NB4 (cell line): ENCODE measurements at places on chromosomes 12 and 14.

GRCh38 chr14:33068626-33069025, 129.9 kb downstream of the NPAS3 start:
- no peak for DNase-seq

DNA sequence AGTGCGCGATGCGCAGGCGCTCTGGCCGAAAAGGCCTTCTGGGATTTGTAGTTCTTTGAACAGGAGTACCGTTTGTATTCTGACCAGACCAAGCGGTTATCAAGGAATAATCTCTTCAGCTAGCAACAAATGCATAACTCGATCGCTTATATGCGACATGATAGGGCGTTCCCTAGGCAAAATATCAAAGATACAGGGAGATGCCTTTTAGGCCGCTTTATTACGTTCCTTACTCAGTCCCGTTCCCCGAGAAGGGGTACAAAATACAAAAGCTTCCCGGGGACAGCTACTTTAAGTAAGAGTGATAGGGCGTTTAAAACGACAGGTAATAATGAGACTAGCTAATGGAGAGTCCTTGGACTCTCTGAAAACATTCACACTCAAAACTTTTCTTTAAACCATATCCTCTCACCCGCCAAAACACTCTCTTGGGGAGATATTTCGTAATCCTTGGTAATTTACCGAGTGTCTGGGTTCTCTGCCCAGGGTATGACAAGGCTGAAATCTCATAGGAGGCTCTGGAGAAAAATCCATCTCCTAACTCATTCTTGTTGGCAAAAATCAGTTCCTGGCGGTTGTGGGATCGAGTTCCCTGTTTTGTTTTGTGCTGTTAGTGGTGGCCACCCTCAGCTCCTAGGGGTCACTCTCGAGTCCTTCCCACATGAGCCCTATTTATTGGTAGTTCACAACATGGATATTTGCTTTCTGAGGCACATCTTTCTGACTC, 412 bp upstream of the SNW1 start:
- peak; percentile 56 for DNase-seq

GRCh38 chr14:64983439-64984310, 3.0 kb upstream of the FNTB start:
- DNase-seq: peak; percentile 75

DNA sequence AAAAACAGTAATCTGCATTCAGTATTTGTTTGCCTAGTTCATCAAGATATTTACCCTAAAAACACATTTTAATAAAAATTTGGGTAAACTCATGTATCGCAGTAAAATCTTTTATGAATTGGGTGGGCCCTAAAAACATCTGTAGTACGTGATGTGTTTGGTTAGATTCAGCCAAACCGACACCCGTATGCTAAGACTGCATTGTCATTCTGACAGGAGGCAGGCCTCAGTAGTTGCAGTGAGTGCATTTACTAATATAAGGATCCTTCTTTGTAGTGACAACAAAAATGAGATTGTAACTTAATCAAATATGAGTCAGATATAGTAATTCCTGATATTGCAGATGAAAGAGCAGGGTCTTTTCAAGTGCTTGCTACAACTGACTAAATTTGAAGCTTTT, 191.8 kb downstream of the SLC16A7 start:
- no peak for DNase-seq

- no peak for DNase-seq
These were observed 15.6 kb downstream of the SYNE3 start for GRCh38 chr14:95500772-95501401.

DNA sequence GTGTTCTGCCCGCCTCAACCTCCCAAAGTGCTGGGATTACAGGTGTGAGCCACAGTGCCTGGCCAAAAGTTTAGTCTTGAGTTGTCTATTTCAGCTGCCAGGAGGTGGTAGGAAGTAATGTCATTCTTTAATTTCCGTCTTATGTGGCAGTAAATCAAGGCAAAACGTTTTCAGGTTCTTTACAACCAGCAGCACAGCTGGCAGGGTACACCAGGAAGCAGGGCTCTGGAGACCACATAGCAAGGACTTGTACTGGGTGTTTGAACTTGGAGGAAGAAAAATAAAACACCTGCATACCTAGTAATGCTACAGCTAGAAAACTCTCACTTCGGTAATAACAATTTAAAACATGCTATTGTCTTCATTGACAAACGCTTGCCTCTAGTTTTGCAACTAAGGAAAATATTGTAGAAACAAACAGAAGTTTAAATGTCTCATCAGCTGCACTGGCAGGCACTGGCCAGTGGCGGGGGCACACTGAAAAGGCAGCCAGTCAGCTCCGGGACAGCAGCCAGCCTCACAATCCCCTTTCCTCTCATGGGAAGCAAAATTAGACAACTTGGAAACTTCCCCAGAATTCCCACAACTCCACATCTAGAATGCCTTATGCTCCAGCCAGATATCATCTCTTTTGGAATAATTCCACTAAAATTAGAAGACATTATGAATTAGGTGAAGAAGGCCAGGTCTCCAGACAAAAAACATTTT, 72.2 kb downstream of the CLIP1 start:
- no peak for DNase-seq

DNA sequence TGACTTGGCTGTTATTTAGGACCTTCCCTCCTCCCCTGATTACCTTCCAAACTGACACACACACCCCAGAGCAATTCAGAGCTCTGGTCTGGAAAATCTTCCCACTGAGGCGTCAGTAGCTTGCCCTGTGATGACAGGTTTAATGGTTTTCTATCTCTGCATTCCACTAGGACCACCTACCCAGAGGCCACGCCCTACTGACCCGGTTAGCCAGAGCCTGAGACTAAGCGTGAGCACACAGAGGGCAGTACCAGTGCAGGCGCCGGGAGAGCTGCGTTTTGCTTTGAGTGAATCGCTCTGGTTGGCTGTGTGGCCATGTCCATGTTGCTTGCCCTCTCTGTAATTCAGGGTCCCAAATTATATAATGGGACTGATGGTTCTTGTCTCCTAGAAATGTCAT, 36.2 kb upstream of the ATP2A2 start:
- no peak for DNase-seq
